ENCODE measurements at places on chromosomes 3 and 15. TPM values are rescaled to one million over a fixed set of nuclear protein-coding genes. Genes with fewer than 3 reads are reported as not detected.

- no peak for DNase-seq
These were observed 115.6 kb upstream of the NMNAT3 start for GRCh38 chr3:139793408-139793807.

DNA sequence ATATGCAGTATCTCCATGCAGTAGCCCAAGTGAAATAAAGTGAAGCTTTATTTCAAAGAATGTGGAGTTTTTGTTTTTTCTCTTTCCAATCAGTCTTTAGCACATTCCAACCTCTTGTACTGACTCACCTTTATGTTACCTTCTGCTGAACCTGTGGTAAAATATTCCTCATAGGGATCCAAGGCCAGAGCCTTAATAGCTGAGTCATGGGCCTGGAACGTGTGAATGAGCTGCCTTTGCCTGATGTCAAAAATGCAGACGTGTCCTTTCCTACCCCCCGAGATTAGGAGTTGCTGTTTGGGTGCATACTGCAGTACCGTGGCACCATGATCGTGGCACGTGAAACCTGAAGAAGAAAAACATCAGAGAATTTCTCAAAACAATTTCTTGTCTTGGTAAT is 108.5 kb downstream of the GLDN start:
- no peak for DNase-seq

- DNase-seq = no peak
These were observed 102.3 kb downstream of the MYRIP start for GRCh38 chr3:39911465-39912309.

GRCh38 chr3:126746395-126747177 is 42.5 kb downstream of the CHCHD6 start:
- no peak for DNase-seq

- DNase-seq = no peak
These were observed at the start of gene MKRN2OS for GRCh38 chr3:12545473-12545791. TSS of gene MKRN2OS (minus strand) at chr3:12545499. CDS start at chr3:12545464, 35 bp downstream.

The C3orf85 gene
- total RNA-seq = not detected

Measured in activated T-helper 2 cell treated with anti-CD3 and anti-CD28 coated beads, Interferon-gamma antibody, Interleukin-2, Interleukin-4, amounts not matched to agents 10 μg/mL and 5 μg/mL and 100 μg/mL, durations not matched to agents 14 hours and 24 hours and 36 hours (primary cell).